Vagina (tissue), 2 donors: ENCODE measurements at places on chromosomes 1 and 21.

DNA sequence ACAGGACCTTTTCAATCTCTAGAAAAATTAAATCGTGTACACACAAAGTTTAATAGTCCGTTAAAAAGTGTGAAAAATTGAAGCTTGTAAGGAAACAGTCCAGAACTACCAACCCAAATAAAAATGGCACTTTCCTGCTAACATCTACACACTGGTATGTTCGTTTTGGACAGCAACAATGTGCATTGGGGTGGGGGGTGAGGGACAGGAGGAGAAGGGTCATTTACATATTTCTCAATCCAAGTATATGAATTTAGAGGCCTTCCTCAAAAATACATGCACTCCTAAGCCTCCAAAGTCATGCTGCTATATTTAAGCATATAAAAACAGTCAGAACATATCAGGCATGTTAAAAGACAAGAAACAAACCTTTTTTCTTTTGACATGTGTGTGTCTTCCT, 2.5 kb downstream of the PPP1R15B start:
- peak overlapping the region; percentile 98 for H3K4me3 ChIP-seq
- peaks cover 18% of the 10 kb centered on the region for H3K36me3 ChIP-seq
- H3K4me1 ChIP-seq, result peaks cover 67% of the 10 kb centered on the region
- H3K27me3 ChIP-seq, result no peaks in the 10 kb centered on the region
- DNase-seq, result no peak

DNA sequence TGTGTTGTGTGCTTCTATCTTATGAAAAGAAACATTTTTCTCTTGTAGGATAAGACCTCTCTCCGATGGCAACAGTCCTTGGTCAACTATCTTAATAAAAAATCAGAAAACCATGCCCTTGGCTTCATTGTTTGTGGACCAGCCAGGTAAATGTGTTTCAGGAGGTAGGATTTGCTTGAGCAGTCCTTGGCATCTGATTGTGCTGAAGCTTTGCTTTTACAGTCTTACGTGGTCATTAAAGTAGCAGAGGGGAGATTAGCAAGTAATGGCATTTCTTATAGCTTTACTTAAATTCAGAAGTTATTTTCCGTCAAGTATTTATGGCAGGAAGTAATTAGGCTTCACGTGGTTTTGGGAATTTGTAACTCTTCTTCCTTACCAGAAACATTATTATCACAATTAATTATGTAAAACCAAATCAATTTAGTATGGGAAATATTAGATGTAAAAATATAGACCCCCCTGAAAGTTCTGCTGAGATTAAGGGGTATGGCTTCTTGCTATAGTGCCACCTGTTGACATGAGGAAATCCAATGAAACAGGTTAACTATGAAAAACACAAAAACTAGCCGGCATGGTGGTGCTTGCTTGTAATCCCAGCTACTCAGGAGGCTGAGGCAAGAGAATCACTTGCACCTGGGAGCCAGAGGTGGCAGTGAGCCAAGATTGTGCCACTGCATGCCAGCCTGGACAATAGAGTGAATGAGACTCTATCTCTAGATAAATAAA, 49.0 kb downstream of the MAP3K21 start:
- H3K4me1 ChIP-seq, result no peaks in the 10 kb centered on the region
- no peak for DNase-seq
- no peak overlapping the region for H3K27ac ChIP-seq
- H3K27me3 ChIP-seq, result no peaks in the 10 kb centered on the region

GRCh38 chr1:234987415-234988154, 141.1 kb downstream of the TOMM20 start:
- peaks cover 63% of the 10 kb centered on the region for H3K4me1 ChIP-seq
- H3K4me3 ChIP-seq, result no peak overlapping the region
- DNase-seq, result no peak

DNA sequence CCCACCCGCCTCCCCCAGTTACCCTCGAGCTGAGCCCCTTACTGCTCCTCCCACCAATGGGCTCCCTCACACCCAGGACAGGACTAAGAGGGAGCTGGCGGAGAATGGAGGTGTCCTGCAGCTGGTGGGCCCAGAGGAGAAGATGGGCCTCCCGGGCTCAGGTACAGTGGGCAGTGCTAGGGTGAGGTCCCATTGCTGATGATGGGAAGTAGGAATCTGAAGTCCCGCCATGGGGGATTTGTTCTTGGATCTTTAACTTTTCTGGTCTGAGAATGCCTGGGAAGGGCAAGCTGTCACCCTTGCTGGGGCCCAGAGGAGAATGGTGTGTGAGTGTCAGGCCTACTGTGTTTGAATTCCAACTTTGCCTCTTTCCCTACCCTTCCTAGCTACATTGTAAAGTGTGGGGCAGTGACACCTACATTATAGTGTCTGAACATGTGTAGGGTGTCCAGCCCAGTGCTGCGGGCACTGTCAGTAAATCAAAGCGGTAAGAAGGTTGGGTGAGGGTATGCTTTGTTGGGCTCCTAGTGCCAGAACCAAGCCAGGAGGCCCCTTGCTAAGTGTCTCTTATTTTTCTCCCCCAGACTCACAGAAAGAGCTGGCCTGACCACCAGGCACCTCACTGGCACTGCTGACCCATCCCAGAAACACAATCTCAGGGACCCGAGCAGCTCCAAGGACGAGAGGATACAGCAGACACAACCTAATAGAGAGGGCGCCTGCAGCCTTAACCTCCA, 44.7 kb downstream of the YARS1 start:
- no peak overlapping the region for H3K27ac ChIP-seq
- H3K4me1 ChIP-seq, result peaks cover 42% of the 10 kb centered on the region
- H3K4me3 ChIP-seq, result no peak overlapping the region
- H3K36me3 ChIP-seq, result no peaks in the 10 kb centered on the region
- no peaks in the 10 kb centered on the region for H3K27me3 ChIP-seq

DNA sequence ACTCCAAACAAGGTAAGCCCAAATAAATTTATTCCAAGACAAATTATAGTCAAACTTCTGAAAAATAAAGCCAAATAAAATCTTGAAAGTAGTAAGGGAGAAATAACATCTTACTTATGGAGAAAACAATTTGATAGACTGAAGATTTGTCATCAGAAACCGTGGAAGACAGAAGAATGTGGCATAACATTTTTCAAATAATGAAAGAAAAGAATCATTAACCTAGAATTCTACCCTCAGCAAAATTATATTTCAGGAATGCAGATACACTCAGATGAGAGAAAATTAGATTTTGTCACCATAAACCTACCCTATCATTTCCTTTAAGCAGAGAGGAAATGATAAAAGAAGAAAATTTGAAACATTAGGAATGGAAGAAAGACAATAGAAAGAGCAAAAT, 27.3 kb upstream of the PADI1 start:
- DNase-seq, result no peak
- no peak overlapping the region for H3K4me3 ChIP-seq
- no peaks in the 10 kb centered on the region for H3K36me3 ChIP-seq
- H3K27me3 ChIP-seq, result no peaks in the 10 kb centered on the region
- H3K27ac ChIP-seq, result no peak overlapping the region

DNA sequence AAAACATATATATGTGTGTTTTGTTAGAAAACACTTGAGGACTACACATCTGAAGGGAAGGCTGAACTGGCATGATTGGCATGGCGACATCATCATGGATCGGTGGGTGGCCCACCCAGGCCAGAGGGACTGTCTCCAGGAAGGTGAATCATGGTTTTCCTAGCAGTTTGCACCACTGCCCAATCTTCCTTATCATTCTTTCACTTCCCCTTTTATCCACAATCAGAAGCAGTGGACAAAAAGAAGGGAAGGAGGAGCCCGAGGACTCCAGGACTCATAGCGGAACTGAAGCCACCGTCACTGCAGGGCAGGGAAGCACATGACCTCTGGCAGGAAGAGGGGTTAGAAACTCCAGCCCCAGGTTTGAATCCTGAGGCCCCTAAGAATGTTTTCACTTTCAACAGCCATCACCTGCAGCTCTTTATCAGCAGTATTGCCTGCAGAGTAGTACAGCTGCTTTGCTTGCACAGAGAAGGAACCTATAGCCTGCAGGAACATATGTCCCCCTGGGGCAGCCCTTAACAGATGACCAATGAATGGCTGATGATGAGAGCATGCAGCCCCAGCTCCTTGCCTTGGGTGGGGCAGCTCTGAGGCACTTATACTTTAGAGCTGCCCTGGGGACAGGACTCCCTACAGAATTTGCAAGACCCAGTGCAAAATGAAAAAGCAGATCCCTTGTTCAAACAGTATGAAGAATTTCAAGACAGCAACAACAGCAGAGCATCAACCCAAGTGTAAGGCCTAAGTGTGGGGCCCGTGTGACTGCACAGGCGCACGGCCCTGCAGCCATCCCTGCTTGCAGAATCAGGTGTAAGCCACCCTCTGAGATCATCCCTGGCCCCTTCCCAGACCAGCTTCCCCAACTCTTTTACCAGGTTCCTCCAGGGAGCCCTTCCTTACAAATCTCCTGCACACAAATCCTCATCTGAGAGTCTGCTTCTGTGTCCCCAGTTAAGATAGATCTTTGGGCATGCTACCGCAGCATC, 241.8 kb upstream of the IRF2BP2 start:
- H3K36me3 ChIP-seq, result no peaks in the 10 kb centered on the region
- H3K27me3 ChIP-seq, result no peaks in the 10 kb centered on the region
- no peak overlapping the region for H3K27ac ChIP-seq
- H3K4me3 ChIP-seq, result no peak overlapping the region
- no peaks in the 10 kb centered on the region for H3K4me1 ChIP-seq
- no peak for DNase-seq

- DNase-seq, result no peak
- no peaks in the 10 kb centered on the region for H3K36me3 ChIP-seq
- H3K27me3 ChIP-seq, result no peaks in the 10 kb centered on the region
- no peak overlapping the region for H3K4me3 ChIP-seq
Measured at GRCh38 chr1:225441314-225442122, 13.7 kb upstream of the LBR start.

GRCh38 chr1:168195199-168196135, 16.7 kb downstream of the TIPRL start:
- no peaks in the 10 kb centered on the region for H3K27me3 ChIP-seq
- no peaks in the 10 kb centered on the region for H3K4me1 ChIP-seq
- no peaks in the 10 kb centered on the region for H3K36me3 ChIP-seq

GRCh38 chr1:181424786-181425403, 58.4 kb upstream of the CACNA1E start:
- no peak overlapping the region for H3K4me3 ChIP-seq
- DNase-seq, result no peak
- H3K4me1 ChIP-seq, result no peaks in the 10 kb centered on the region
- H3K36me3 ChIP-seq, result no peaks in the 10 kb centered on the region
- no peaks in the 10 kb centered on the region for H3K27me3 ChIP-seq
- no peak overlapping the region for H3K27ac ChIP-seq

GRCh38 chr1:117231312-117231711, 20.6 kb upstream of the VTCN1 start:
- no peaks in the 10 kb centered on the region for H3K27me3 ChIP-seq
- DNase-seq, result no peak
- peaks cover 6% of the 10 kb centered on the region for H3K4me1 ChIP-seq
- no peak overlapping the region for H3K4me3 ChIP-seq
- no peaks in the 10 kb centered on the region for H3K36me3 ChIP-seq
- no peak overlapping the region for H3K27ac ChIP-seq

DNA sequence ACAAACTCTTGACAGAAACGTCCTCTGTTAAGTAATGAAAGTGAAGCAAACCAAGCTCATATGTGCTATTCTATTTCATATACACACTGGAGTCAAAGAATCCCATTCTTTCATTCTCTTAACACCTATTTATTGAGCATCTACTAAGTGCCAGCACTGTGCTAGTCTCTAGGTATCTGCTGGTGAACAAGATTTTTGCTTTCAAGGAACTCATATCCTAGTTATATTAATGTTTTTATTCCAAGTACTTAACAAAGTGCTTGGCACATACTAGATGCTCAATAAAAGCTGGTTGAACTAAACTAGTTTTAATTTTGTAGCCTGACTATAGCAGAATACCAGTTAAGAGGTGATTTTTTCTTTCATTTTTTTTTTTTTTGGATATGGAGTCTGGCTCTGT, 3.6 kb upstream of the RNF2 start:
- no peaks in the 10 kb centered on the region for H3K27me3 ChIP-seq
- H3K4me1 ChIP-seq, result peaks cover 14% of the 10 kb centered on the region
- DNase-seq, result no peak
- H3K27ac ChIP-seq, result no peak overlapping the region
- no peak overlapping the region for H3K4me3 ChIP-seq

DNA sequence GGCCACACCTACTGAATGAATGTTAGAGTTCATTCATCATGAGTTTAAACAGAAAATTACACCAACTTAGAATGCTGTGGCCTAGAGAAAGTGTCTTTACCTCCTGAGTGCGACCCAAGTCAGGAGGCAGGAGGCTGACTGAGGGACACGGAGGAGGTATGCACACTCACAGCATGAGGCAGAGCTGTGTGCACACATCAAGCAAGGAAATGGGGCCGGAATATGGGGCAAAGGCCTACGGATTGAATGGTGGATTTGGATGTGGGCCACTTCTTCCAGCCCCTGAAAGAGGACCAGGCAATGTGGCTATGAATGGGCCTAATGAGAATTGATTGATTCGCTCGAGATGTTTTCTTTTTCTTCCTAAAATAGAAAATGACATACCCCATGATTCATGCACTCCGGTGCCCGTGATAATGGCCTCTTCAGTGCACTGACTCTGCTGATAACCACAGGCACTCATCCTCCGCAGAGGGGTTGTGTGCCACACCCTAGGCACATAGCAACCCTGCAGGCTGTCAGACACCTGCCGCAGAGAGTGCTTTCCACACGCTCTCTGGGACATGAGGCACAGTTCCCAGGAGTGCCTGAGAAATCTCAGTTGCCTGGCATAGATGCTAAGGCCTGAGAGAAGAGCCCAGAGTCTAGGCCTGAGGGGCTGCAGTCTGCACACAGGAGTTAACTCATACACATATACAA, 155.5 kb downstream of the GLUL start:
- H3K4me1 ChIP-seq, result no peaks in the 10 kb centered on the region
- no peaks in the 10 kb centered on the region for H3K27me3 ChIP-seq
- no peak for DNase-seq
- H3K4me3 ChIP-seq, result no peak overlapping the region
- H3K36me3 ChIP-seq, result no peaks in the 10 kb centered on the region

GRCh38 chr1:232459826-232460225, 170.1 kb downstream of the SIPA1L2 start:
- no peaks in the 10 kb centered on the region for H3K36me3 ChIP-seq
- no peak overlapping the region for H3K27ac ChIP-seq
- H3K4me1 ChIP-seq, result no peaks in the 10 kb centered on the region
- no peak overlapping the region for H3K4me3 ChIP-seq
- DNase-seq, result no peak

GRCh38 chr1:77438236-77438913, 156.6 kb downstream of the AK5 start:
- H3K4me3 ChIP-seq, result peak overlapping the region; percentile 24
- no peak overlapping the region for H3K27ac ChIP-seq
- no peaks in the 10 kb centered on the region for H3K36me3 ChIP-seq
- H3K27me3 ChIP-seq, result no peaks in the 10 kb centered on the region
- no peaks in the 10 kb centered on the region for H3K4me1 ChIP-seq

GRCh38 chr1:218350801-218351266, 5.7 kb downstream of the TGFB2 start:
- DNase-seq, result no peak
- H3K4me1 ChIP-seq, result peaks cover 4% of the 10 kb centered on the region
- H3K4me3 ChIP-seq, result peak overlapping the region; percentile 16
- peak overlapping the region; percentile 47 for H3K27ac ChIP-seq
- H3K27me3 ChIP-seq, result no peaks in the 10 kb centered on the region

- no peaks in the 10 kb centered on the region for H3K36me3 ChIP-seq
- no peaks in the 10 kb centered on the region for H3K27me3 ChIP-seq
- H3K4me3 ChIP-seq, result peak overlapping the region; percentile 34
Measured at GRCh38 chr1:161962091-161962887, 61.4 kb downstream of the OLFML2B start.

- H3K4me1 ChIP-seq, result peaks cover 18% of the 10 kb centered on the region
- H3K27me3 ChIP-seq, result no peaks in the 10 kb centered on the region
- DNase-seq, result no peak
- no peak overlapping the region for H3K27ac ChIP-seq
Measured at GRCh38 chr1:45414746-45415145, 74.5 kb upstream of the MUTYH start.

- no peaks in the 10 kb centered on the region for H3K36me3 ChIP-seq
- no peak overlapping the region for H3K27ac ChIP-seq
- H3K27me3 ChIP-seq, result no peaks in the 10 kb centered on the region
- no peak for DNase-seq
Measured at GRCh38 chr1:156245451-156246232, 2.2 kb downstream of the PAQR6 start.
